ENCODE measurements at places on chromosomes 13 and 19.

DNA sequence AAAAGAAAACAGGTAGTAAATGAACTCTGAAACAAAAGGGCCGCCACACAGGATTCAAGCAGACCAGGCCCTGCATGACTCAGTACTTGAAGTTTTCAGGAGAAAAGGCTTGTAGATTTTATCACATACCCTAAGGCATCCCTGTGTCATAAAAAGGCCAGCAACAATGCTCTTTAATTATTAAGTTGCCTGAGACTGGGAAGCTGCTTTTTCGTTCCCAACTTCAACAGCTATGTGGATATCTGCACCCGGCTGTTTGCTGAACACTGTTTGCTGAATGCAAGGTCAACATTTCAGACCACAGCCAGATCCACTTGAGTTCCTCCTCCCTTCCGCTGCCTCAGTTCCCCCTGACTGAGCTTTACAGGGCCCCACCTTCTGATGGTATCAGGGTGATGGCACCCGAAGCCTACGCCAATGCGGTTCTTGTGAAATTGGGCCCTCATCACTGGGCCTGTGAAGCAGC is 6.1 kb upstream of the ECH1 start:
- no peak for DNase-seq

DNA sequence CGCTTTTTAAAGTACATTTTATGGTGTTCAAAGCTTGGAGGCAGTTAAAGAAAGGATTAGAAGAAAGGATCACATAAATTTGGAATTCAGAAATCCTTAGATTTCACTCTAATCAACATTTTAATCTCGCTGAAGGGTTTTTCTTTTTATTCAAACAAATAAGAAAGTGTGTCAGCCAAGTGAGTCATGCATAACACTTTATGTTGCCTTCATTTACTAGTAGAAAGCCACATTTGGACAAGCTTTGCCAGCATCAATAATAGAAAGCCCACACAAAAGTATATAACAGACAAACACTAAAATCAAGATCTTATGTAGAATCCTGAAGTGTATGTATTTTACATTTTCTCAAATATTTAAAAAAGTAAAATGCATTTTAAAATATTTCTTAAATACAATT is 154.9 kb upstream of the TRPC4 start:
- DNase-seq: no peak

DNA sequence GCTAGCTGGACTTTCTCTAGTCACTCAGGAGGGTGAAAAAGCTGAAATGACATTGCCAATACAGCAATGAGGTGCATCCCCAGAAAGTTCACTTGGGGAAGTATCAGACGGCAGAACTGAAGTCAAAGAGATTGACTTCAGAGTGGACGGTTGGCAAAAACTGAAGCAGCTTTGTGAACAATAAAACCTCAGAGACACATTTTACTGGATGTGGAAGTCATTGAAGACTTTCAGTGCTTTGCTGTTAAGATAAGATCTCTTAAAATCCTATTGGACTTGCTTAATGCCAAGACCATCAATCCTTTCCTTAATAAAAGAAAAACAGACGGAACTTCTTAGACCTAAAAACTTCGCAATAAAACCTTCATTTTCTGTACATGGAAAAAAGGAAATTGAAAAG is 103.7 kb downstream of the ABCC4 start:
- DNase-seq: no peak

GRCh38 chr13:77323858-77324257 is 3.0 kb downstream of the MYCBP2 start:
- no peak for DNase-seq

GRCh38 chr19:20237773-20238623 is 71.0 kb downstream of the ZNF486 start:
- peak; percentile 94 for DNase-seq

- DNase-seq: peak; percentile 80
These were observed 39.1 kb downstream of the PCDH8 start for GRCh38 chr13:52809310-52809769.

DNA sequence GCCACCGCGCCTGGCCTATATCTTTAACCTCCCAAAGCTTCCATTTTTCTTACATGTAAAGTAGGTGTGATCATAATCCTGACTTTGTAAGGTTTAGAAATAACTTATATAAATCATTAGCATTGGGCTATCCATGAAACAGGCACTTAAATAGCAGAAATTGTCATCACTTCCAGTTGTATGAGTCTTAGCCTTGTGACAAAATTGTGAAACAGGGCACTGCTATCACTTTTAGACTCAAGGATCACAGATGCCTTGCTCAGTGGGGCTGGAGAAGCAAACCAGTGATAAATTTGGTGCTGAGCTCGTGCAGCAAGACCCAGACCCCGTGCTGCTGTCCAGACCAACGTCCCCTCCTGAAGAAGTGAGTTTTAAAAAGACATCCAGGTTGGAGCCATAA is 209.7 kb downstream of the KATNAL1 start:
- no peak for DNase-seq

- DNase-seq: peak; percentile 17
These were observed 546.6 kb downstream of the DACH1 start for GRCh38 chr13:71320452-71320851.

GRCh38 chr13:102846261-102847015 is 606 bp downstream of the ERCC5 start:
- DNase-seq: no peak

GRCh38 chr19:50796128-50796633 is 6.0 kb downstream of the ACP4 start:
- no peak for DNase-seq

DNA sequence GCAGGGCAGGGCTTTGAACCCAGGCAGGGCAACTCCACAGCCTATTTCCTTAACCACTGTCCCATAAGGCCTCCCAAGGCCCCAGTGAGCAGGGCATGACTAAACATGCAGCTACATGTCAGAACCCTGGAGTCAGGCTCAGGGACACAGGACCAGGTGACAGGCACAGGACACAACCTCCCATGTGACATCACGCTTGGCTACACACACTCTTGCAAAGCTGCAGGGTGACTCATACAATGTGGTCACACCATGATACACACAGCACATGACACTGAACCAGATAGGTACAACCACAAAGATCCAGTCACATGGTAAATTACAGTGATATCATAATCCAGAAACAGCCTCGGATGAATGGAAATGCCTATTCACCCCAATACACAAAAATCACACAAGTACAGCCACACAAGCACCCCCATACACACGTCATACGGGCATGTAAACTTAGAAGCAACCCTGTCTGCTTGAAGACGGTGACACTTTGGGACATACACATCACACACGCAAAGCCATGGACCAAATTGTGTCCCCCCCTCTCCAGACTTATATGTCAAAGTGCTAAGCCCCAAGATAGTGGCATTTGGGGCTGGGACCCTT is 14.5 kb downstream of the KLK4 start:
- DNase-seq: no peak

GRCh38 chr19:57803265-57803593 is 11.5 kb downstream of the ZNF552 start:
- DNase-seq: no peak

GRCh38 chr19:55700813-55701212 is 25.8 kb downstream of the EPN1 start:
- DNase-seq: no peak

DNA sequence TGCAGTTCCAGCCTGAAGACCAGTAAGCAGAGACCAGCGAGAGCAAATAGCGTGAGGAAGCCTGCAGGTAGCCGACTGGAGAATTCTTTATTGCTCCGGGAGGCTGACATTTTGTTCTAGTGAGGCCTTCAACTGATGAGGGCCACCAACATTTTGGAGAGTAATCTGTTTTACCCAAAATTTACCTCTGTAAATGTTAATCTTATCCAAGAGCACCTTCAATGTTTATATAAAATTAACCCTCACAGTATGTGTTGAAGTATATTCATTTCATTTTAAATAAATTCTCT is 546.4 kb upstream of the SLITRK5 start:
- DNase-seq: no peak

GRCh38 chr19:35860818-35861639 is 4.3 kb downstream of the KIRREL2 start:
- peak; percentile 80 for DNase-seq

DNA sequence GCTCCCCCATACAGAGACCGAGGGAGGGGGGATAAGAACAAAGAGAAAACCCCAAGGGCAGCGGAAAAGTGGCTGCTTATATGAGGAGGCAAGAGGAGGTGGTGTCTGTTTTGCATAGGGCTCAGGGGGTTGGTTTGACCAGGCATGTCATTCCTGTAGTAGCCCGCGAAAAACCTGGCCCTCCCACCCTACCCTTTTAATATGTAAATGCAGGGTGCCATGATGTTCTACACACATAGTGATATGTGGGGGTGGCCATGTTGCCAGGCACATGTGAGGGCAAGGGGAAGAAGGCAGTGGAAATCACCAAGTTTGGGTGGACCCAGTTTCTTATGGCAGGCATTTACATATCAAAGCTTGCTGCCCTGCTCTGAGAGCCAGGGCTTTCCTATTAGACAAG is 203.5 kb upstream of the UBL3 start:
- no peak for DNase-seq

DNA sequence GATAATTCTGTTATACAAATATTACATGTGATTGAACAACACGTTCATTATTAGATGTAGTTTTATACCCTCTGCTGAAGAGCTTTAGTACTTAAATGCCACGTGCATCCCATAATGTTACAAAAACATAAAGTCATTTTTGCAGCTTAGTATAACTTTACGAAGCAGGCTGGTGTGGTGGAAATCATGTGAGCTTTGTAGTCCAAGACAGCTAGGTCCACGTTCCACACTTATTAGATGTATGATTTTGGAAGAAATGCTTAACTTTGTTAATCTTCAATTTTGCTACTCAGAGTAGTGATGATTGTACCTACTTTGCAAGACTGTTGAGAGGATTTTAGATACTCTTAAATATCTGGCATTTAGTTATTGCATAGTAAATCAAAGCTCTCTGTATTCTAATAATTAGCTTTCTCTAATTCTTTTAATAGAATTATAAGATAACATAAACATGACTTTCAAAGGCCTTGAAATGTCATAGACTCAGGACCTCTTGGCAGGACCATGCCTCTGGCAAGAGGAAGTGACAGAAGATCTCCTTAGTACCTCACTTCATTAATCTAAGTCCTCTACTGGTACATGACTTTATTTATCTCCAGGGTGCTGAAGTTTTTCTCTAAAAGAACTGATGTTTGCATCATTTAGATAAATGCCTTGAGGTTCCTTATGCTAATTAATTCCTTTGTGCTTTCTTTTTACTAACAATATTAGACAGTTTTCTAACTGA is 153.7 kb downstream of the PCDH20 start:
- DNase-seq: no peak

- no peak for DNase-seq
These were observed 15.8 kb downstream of the FREM2 start for GRCh38 chr13:38702669-38703068.

- peak; percentile 39 for DNase-seq
These were observed 11.6 kb downstream of the ZNRF4 start for GRCh38 chr19:5466814-5467291.

- no peak for DNase-seq
These were observed 913.4 kb downstream of the SLITRK6 start for GRCh38 chr13:84885868-84886267.

- no peak for DNase-seq
These were observed 164.3 kb upstream of the PABPC3 start for GRCh38 chr13:24931450-24932251.

DNA sequence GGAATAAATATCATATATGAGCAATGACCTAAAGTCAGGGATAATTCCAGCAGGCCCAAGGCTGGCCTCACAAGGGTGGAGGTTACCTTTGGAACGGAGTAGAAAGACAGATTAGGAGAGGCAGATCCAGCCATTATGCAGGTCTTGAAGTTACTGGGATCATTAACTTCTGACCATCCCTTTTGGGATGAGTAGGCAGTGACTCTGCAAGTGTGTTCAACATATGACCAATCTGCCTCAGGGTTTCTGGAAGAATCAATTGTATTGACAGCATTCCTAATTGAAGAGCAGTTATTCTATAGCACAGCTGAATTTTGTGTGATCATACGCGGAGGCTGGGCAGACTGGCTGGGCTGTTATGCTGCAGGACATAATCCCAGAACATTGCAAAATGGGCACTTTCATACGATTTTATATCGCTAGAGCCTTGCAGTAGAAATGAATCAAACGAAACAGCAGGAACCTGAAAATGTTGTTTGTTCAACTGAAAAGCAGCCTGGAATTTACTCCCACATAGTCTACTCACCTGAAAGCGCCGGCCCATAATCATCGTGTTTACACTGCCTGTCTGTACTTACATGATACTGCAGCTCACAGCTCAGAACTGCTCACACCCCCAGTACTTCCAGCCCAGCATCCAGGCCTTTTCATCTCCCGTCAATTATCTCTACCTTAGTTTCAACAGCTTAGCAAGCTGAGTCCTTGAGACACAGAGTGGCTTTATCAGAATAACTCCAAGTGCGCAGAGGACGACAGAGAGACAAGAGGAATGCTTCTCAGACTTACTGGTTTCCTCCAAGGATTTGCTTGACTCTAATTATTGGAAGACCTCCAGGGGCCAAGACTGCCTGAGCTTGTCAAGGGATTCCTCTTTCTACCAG is 556.1 kb downstream of the EFNB2 start:
- no peak for DNase-seq

DNA sequence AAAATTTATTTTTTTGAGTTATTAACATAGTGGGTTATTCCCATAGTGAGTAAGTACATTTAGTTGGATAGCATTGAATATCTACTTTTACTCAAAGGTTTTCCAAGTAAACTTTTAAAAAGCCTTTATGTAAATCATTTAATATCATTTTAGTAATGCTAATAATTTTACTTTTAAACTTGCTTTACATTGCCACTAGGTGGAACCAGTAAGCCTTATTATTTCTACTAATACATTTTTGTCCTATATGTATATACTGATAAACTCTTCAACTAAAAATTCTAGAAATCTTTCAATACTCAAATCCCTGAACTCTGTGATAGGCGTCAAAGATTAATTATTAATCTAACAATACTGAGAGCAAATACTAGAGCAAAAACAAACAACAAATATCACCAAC is 1709.2 kb upstream of the PCDH20 start:
- no peak for DNase-seq

DNA sequence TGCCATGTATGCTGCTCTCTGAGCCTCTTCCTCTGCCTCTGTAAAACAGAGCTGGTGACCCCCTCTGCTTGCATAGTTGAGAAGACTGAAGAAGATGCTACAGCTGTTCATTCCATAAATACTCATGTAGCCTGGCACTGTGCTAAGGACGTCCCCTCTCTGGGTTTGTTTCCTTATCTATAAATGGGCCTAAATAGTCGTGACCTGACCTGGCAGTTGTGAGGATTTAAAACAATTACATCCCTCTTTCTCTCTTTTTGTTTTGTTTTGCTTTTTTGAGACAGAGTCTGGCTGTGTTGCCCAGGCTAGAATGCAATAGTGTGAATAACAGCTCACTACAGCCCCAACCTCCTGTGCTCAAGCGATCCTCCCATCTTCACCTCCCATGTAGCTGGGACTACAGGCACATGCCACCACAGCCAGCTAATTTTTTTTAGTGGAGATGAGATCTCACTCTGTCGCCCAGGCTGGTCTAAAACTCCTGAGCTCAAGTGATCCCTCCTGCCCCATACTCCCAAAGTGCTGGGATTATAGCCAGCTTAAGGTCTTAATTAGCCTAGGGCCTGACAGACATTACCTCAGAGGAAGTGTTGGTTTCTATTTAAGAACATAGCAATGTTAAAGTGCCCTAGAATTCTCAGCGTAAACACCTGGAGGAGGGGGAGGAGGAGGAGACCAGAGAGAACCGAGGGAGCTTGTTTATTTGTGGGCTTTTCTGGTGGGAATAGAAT is 4.6 kb downstream of the WDR62 start:
- DNase-seq: no peak
